ENCODE measurements at places on chromosomes 1 and 21.

DNA sequence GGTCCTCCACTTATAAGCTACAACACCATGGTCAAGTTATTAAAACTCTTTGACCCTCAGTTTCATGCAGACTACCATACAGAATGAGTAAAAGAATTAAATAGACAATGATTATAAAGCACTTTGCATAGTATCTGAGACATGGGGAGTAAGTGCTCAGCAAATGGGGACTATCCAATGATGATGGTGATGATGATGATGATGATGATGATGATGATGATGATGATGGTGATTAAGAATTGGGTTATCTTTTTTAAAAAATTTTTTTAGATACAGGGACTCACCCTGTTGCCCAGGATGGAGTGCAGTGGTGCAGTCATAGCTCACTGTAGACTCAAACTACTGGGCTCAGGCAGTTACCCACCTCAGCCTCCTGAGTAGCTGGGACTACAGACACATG lies 8.1 kb upstream of the EPS15 start:
- DNase-seq, result no peak

- no peak for DNase-seq
Measured at GRCh38 chr21:16047904-16048303, 318.1 kb downstream of the USP25 start.

- no peak for DNase-seq
Measured at GRCh38 chr1:43772978-43773377, 65.6 kb downstream of the ST3GAL3 start.

- DNase-seq, result no peak
Measured at GRCh38 chr1:100528871-100529270, 9.1 kb upstream of the GPR88 start.

- DNase-seq, result no peak
Measured at GRCh38 chr1:30881319-30882181, 27.0 kb downstream of the SDC3 start.

DNA sequence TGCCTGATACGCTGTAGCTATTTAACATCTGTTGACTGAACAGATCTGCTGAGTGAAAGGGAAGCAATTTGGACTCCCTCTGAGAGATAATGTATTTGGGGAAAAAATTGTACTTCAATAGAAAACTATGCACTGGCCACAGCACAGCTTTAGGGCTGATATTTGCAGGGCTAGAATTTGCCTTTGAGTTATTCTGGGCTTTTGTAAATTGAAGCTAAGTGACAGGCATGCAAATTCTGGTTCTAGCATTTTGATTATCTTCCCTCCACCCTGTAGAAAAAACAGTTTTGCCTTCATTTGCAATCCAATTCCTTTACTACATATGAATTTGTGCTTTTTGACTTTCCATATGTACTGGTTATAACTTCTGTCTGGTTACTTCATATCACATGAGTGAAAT lies 7.9 kb downstream of the KYAT3 start:
- DNase-seq, result no peak

DNA sequence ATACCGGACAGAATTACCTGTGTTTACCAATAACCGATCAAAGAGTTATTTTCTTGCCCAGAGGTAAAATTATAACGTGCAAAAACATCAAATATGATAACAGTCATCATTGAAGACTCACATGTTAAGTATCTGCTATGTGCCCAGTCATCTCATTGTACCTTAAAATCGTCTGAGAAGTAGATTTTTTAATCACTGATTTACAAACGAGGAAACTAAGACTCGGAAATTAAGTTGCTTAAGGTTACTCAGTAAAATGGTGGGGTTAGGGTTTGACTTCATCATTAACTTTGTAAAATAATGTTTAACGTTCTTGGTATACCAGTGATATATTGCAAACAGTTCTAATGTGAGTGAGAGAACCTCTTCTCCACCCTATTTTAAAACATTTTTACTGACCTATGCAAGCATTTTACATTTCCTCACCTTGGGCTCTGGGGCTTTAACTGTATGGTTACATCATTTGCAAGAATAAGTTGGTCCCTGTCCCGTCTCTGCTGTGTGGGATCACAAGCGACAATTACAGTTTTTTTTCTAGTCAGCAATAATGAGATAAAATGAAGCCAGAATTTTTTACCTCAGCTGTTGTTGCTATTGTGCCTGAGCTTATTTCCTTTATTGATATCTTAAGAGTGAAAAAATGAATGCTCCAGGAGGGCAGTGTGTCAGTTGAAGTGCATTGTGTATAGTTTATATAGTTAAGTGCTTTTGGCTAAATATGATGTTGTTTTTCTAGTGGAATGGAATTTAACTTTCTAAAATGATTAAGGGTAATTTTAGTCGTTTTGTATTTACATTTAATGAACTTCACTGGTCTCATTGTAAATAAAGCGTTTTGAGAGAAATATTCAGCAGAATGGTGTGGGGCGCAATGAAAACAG lies 2.7 kb downstream of the RPRD2 start:
- no peak for DNase-seq

- DNase-seq, result peak; percentile 6
Measured at GRCh38 chr1:30427545-30427944, 295.8 kb downstream of the MATN1 start.

DNA sequence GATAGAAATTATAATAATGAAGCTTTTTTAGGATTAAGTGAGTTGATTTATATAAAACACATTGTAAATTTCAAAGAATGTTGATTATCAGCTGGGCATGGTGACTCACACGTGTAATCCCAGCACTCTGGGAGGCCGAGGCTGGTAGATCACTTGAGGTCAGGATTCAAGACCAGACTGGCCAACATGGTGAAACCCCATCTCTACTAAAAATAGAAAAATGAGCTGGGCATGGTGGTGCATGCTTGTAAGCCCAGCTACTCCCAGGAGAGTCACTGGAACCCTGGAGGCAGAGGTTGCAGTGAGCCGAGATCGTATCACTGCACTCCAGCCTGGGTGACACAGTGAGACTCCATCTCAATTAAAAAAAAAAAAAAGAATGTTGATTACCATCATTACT lies 18.4 kb downstream of the ADAMTS1 start:
- DNase-seq, result no peak

DNA sequence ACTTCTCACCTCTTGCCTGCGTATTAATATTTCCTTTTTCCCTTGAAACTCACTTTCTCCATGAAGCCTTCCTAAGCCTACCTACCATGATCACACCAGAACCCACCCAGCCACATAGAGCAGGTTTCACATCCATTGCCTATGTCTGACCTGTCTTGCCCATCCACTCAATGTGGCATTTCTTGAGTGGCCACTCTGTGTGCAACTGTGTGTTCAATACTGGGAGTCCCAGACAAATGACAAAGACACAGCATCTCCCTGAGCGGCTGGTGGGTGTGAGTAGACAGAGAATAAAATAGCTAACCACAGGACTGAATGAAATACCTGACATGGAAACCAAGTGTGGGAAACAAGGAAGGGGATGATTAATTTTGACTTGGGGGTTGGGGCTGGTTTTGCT lies 3.1 kb downstream of the PTGFRN start:
- DNase-seq, result no peak

- DNase-seq, result no peak
Measured at GRCh38 chr1:7681401-7681800, 89.7 kb upstream of the VAMP3 start.

- DNase-seq, result no peak
Measured at GRCh38 chr1:228365271-228366061, 41.2 kb downstream of the TRIM11 start.

DNA sequence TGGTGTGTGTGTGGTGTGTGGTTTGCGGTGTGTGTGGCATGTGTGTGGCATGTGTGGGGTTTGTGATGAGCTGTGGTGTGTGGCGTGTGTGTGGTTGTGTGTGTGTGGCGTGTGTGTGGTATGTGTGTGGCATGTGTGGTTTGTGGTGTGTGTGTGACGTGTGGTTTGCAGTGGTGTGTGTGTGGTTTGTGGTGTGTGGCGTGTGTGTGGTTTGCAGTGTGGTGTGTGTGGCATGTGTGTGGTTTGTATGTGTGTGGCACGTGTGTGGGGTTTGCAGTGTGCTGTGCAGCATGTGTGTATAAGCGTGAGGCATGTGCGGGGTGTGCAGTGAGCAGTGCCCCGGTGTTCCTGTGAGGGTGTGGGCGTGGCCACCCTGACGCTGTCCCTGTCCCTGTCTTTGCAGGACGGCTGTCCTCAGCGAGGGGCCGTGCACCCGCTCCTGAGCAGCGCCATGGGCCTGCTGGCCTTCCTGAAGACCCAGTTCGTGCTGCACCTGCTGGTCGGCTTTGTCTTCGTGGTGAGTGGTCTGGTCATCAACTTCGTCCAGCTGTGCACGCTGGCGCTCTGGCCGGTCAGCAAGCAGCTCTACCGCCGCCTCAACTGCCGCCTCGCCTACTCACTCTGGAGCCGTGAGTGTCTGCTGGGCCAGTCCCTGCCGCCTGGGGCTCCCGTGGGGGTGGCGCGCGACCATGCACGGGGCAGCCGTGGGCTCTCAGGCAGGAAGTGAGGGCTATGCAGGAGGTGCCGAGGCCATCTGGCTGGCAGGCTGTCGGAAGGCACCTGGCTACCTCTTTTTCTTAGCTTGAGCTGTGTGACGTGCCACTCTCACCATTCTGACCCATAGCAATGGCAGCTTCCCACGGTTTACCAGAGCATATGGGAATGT lies 52.6 kb upstream of the TRAPPC10 start:
- DNase-seq, result peak; percentile 24

GRCh38 chr1:200738327-200738948 lies at the start of gene CAMSAP2:
CAMSAP2 (plus strand) TSS chr1:200738893; CDS start chr1:200739828, 935 bp downstream.
- peak; percentile 48 for DNase-seq

DNA sequence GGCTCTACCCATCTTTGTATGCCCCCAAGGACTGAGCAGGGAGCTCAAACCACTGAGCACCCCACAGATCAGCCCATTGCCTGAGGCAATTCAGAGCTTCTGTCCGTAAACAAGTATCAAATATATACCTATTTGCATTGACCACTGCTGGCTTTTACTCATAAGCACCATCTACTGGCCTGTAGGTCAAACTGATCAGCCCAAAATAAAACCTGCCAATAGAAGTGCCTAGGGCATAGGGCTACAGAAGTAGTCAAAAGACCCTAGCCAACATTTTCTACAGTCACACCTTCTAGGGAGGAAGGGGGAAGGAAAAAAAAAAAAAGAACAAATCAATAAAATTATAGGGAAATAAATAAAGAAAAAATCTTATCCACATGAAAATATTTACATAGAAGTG lies 5.3 kb upstream of the LCE3D start:
- no peak for DNase-seq

GRCh38 chr1:66553846-66554245 lies 19.9 kb downstream of the SGIP1 start:
- DNase-seq, result no peak

GRCh38 chr21:33794596-33794995 lies 121.0 kb downstream of the ATP5PO start:
- DNase-seq, result no peak

GRCh38 chr1:243260221-243260880 lies 4.5 kb downstream of the SDCCAG8 start:
- DNase-seq, result no peak

DNA sequence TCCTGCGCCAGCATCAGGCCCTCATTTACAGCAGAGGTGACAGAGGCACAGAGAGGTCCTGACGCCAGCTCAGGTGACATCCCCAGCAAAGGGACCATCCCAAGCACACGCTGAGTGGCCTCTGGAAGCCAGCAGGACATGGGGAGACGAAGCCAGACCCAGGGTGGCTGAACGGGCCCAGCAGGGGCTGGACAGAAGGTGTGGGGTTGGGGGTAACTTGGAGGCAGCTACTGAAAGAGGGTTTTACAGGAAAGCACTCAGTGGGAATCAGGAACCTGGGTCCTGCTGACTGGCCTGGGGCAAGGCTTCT lies 1.6 kb upstream of the ARHGEF16 start:
- DNase-seq, result no peak

GRCh38 chr1:221961532-221962292 lies 219.8 kb upstream of the DUSP10 start:
- peak; percentile 78 for DNase-seq

- no peak for DNase-seq
Measured at GRCh38 chr1:74246315-74246714, 11.1 kb downstream of the TNNI3K start.

DNA sequence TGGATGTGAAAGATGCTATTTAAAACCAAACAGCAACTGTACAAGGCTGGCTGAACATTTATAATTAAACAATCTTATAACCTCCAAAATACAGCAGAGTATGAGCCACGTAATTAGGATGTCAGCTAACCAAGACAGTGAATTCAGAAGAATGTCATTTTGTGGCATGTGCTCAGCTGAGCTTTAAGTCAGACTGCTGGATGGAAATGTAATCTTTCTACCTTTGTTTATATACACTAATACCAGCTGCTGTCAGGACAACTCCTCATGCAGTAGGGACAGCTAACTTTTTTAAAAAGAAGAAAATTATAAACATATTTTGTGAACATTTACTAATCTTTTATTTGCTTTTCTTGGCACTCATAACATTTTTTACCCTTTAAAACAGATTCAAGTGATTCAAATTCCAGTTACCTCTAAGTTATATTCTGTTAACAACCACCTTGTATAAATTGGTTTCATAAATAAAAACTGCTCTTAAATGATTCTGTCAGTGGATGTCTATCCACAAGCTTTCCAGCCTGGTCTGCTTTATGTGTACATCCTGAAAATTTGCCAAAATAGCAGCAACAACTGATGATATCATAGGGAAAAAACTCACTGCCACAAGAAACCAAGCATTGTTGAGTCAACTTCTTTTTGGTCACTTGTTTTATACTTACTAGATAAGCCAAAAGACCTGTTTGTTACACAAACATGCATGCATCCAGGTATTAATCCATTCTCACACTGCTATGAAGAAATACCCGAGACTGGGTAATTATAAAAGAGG lies 36.1 kb downstream of the DPH5 start:
- no peak for DNase-seq

- DNase-seq, result no peak
Measured at GRCh38 chr1:5980314-5981008, 11.8 kb downstream of the NPHP4 start.

DNA sequence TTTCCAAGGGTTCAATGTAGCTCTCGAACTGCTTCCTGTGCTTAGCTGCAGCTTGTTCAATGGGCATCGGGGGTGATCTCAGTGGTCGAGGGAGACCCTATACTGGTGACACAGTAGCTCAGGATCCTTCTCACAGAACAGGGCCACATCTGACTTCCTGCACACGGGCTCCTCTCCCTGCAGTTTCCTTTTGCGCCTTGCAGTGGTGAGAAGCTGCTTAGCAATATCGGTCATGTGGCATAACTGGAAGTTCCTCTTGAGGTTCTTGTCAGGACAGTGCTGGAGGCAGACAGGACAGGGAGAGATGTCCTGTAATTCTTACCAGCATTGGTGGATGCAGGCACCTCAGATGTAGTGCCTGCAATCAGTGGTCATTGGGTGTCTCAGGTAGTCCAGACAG lies 140.5 kb upstream of the MAP1LC3C start:
- no peak for DNase-seq

Measured in activated CD8-positive, alpha-beta T cell treated with anti-CD3 and anti-CD28 coated beads, Interleukin-2, amount 10 ng/mL, durations not matched to agents 7 days and 5 days (primary cell).